ENCODE measurements at places on chromosomes 12 and 14. TPM values are rescaled to one million over a fixed set of nuclear protein-coding genes. Genes with fewer than 3 reads are reported as not detected.

DNA sequence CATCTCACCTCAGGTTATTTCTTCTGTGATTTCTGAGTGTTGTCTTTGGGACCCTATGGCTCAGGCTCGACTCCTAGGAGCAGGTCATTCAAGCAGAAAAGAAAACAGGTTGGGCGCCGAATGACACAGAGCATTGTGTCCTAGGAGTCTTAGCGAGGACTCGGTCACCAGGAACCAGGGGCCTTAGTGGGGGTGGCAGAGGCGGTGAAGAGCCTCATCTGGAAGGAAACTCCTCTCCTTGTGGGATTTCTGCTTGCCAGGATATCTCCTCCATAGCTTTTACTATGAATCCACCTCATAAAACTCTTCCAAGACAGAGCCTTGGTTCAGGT, 630 bp downstream of the PLEKHH1 start:
- no peak for DNase-seq

- no peak for DNase-seq
These were observed 7.2 kb upstream of the FNTB start for GRCh38 chr14:64979336-64980074.

DNA sequence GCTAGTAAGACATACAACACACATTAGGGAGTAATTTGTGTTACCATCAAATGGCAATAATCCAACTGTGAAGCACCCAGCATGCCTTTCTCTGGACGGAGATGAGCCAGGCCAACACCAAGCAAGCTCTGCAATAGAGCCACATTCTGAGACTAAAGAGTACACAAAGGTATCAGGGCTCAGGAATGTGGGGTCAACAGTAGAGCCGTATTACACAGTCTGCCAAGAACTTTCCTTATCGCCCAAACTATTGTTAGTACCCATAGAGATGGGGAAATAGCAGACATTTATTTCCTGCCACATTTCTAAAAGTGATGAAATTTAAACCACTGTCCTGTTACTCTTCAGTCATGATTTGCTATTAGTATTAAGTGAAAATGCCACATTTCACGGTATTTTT, 113.7 kb downstream of the BMP4 start:
- no peak for DNase-seq

DNA sequence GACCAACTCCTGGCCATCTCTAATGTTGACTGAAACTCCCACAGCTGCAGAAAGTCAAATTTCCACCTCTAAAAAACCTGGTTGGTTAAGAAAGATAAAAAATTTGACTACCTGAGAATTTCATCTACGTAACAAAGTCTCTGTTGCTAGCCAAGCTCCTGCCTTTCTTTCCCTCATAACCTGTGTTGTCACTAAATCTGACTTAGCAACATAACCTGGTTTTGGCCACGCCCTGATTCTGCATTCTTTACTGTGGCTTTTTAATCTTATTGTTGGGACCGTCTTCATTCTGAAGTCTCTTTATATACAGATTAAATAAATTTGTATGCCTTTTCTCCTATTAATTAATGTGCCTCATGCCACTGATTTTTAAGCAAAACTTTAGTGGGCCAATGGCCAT, 16.1 kb upstream of the CD69 start:
- DNase-seq = no peak

GRCh38 chr12:59093073-59093772, 172.9 kb upstream of the LRIG3 start:
- no peak for DNase-seq

The ZCCHC8 gene
- total RNA-seq = 45.2 TPM

The KRT6C gene
- not detected for total RNA-seq

The TESPA1 gene
- total RNA-seq = 74.6 TPM

The PGF gene
- total RNA-seq = 0.56 TPM

Data from activated CD8-positive, alpha-beta memory T cell treated with anti-CD3 and anti-CD28 coated beads, Interleukin-2, amount 10 ng/mL, durations not matched to agents 7 days and 5 days (primary cell).